ENCODE measurements at places on chromosomes 2 and 18.

DNA sequence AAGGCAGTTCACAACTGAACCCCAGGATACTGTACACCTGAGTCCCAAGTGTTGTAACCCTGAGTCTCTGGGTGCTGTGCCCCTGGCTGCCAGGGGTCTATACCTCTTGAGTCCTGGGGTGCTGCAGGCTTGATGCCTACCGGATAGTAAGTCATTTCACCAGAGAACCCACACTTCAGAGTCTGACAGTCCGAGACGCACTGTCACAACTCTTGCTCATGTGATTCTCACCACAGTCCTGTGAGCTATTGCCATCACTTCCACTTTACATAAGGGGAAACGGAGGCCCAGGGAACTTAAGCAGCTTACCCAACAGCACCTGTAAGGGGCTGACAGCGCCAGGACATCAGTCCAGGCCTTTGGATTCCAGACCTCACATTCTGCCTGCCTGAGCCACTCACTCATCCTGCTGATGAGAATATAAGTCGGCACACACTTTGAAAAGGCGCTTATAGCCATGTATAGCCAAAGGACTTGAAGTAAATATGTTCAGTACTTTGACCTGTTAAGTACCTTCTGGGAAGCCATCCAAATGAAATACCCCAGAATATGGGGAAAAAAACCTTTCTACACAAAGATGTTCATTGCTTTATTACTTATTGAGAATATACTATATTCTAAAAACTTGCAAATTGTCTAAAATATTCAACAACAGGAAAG is 180.7 kb upstream of the ID2 start:
- DNase-seq, result no peak

GRCh38 chr2:74131901-74132300 is 15.8 kb downstream of the BOLA3 start:
- no peak for DNase-seq

- no peak for DNase-seq
Measured at GRCh38 chr2:236166796-236167296, 1.3 kb downstream of the GBX2 start.

DNA sequence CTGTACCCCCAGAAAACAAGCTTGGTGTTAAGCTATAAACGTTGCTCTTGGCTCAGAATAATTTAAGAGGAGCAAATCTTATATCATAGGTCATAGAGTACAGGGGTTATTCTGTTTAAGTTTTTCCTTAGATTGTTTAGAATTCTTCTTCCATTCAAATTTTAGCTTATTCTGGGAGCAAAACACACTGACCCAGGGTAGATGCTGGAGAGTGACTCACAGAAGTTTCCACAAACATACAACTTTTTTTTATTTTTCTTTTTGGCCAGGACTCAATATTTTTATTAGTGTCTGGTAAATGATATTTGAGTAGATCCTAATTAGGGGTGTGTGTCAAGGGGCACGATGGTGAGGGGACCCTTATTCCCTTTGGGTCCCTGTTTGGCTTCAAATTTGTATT is 71.5 kb upstream of the PSME4 start:
- DNase-seq, result no peak

DNA sequence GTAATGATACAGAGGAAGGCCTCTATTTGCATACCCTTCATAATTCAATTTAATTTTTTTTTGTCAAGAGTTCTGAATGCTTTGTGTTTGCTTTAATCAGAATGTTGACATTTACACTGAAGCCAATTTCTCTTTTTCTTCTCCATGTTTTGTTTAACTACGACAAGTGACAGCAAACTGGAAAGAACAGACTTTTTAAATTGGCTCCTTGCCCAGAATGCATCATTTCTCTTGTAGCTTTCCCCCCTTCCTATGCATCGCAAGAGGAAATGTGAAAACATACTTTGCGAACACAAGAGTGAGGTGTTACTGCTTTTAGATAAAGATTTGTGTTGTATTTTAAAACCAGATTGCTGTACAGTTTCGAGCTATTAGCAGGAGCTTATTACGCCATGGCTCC is 955.2 kb upstream of the CELF4 start:
- no peak for DNase-seq

GRCh38 chr2:20349513-20349921 is 1.1 kb downstream of the PUM2 start:
- no peak for DNase-seq

DNA sequence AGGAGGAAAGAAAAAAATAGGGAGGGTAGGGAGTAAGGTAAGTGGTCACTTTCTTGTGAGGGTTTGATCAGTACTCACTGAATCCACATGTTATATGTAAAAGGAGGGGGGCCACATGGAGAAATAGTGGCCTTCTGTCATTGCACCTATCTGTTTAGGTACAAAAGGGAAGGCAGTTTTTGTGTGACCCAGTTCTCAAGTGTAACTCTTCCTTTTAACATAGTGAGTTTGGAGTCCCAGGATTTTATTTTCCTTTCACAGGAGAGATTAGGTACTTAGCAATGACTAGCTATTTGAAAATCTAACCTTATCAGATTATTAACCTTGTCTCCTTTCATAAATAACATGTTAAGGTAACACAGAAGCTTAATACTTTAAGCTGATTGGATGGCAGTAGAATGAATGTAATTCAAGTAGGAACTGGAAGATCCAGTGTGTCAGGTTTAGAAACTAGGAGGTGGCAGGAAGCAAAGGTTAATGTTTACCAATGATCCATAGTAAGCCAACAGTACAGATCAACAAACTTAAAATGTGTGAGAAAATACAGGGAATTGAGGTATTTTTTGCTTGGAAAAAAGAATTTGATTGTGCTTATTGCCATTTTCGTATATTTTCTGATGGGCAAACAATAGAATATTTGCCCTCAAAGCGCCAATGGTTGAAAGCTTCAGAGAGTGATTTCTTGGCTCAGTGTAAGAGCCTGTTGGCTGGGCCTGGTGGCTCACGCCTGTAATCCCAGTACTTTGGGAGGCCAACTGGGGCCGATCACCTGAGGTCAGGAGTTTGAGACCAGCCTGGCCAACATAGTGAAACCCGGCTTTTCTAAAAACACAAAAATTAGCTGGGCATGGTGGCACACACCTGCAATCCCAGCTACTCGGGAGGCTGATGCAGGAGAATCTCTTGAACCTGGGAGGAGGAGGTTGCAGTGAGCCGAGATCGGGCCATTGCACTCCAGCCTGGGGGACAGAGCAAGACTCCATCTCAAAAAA is 11.3 kb downstream of the HNMT start:
- DNase-seq, result no peak

DNA sequence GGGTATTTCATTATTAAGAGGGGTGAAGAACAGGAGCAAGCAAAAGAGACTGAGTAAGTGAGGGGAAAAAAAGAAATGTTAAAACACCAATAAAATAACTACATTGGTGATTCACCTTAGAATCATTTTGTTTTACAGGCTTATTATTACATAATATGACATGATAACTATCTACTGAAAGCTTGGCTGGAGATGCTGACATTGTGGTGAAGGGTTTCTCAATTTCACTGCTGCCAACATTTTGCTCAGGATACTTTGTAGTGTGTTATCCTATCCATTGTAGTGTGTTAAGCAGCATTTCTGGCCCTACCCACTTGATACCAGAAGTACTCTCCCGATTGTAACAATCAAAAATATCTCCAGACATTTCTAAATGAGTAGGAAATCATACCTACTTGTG is 1564.6 kb upstream of the NXPH2 start:
- DNase-seq, result no peak

- DNase-seq, result no peak
Measured at GRCh38 chr2:140998017-140998416, 1132.8 kb downstream of the LRP1B start.

- DNase-seq, result no peak
Measured at GRCh38 chr2:228373191-228373590, 191.7 kb upstream of the SPHKAP start.

DNA sequence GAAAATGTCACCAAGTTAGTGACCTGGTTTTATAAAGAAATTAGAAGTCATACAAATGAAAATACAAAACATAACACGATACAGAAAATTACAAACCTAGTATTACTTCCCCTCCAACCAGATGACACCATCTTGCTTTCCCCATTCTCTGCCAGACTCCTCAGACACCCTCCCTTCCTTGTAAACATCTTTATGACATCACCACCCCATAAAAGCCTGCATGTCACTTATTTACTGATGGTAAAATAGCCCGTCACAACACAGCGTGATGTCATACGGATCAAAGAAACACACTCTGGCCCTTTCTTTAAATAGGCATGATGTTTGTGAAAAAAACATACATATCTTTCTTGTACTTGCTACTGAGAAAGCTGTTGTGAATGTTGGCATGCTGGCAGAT is 254.8 kb upstream of the SOX11 start:
- no peak for DNase-seq

GRCh38 chr2:227657199-227657845 is 9.3 kb upstream of the SCYGR5 start:
- no peak for DNase-seq

- no peak for DNase-seq
Measured at GRCh38 chr2:50006327-50006726, 852.0 kb upstream of the FSHR start.

- DNase-seq, result no peak
Measured at GRCh38 chr18:48006415-48007175, 76.1 kb upstream of the SMAD2 start.

GRCh38 chr18:26457611-26458353 is 90.6 kb downstream of the KCTD1 start:
- DNase-seq, result no peak

DNA sequence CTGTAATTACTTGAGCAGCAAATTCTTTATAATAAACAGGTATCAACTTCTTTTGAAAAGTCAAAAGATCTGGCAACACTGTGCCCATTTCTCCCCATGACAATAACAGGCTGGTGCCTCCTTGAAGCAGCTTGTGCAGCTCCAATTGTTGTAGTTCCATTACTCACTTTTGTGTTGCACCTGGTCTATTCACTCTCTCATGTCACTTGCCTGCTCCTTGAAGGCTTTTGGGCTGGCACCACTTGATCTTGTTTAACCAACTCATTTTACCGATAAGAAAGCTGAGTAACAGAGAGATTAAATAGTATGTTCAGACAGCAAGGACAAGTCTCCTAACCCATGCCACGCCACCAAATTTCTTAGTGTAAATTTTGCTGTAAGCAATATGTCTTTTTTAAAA is 314.5 kb downstream of the OSR1 start:
- DNase-seq, result no peak

DNA sequence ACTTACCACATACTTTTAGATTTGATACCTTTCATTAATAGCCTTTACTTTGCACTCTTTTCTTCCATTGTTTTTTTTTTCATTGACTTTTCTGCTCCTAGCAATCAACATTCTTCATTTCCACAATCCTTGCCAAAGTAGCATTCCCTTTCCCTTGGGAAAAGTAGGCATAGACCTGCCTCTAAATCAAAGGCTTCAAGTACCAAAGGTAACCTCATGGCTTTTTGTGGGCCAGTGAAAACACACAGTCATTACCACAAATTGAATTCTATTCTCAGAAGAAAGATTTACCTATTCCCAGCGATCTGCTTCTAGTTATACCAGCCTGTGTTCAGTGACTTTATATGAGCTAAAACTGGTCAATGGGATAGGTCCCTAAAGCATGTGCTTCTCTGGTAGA is 109.2 kb downstream of the SOCS6 start:
- no peak for DNase-seq

DNA sequence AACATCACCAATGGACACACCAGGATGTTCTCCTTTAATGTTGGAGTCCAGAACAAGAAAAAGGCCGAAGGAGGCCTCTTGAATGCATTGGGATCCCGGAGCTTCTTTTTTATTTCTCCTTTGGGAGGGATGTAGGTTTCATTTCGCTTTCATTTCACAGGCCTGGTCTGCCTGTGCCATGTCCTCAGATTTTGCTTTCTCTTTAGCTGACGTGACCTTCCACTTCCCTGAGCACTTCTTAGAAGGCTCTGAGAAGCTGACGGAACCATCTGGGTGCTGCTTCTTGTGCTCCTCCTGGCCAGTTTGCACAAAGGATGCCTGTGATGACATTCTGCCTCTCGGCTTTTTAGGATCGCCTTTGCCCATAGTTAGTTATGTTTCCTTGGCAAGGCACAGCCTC is 15.1 kb upstream of the MBOAT2 start:
- DNase-seq, result no peak

DNA sequence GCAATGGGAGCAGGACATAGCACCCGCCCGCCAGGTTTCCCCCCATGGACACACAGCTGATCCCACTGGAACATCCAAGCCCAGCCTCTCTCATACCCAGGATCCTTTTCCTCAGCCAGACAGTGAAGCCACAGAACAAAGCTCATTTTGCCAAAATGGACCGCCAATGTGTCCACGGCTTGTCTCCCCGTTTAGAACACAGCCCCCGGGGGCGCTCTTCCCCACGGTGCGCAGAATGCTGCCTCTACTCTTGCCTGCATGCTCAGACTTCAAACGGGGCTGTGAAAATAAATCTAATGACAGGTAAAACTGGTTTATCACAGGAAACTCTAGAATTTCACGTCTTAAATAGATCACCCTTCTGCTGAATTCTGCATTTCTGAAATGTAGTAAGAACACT is 548.5 kb upstream of the ID2 start:
- DNase-seq, result no peak

DNA sequence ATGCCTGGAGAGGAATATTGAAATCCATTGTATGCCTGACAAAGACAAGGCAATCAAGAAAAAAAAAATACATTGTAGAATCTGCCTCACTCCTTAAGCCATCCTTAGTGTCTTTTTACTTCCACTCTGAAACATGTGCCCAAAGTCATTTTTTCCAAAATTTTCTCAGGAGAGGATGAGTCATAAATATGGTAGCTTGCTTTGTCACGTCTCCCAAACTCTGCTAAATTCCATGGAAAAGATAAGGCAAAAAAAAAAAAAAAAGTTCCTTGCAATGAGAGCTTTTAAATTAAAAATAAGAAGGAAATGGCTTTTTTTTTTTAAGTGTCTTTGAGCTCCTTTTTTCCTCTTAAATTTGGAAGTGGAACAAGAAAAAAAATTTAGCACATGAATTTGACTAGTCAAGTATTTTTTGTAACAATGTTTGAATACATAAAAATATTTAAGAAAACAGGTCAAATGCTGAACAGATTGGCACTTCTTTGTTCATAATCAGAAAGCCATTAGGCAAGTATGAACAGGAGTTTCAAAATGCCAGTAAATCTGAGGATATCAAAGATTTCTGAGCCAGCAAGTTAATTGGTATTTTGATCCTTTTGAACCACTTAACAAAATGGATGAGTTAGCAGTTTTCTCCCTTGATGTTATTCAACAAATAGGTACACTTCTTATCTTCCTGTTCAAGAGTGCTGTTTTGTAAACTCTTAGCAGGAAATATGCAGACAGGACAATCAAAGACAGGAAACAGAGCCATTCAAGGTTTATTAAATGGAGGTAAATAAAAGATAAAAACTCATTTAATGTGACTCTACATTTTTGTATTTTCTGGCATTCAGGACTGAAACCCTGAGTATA is 247.3 kb upstream of the SP5 start:
- DNase-seq, result no peak

- DNase-seq, result no peak
Measured at GRCh38 chr2:134648586-134648985, 70.2 kb downstream of the TMEM163 start.

DNA sequence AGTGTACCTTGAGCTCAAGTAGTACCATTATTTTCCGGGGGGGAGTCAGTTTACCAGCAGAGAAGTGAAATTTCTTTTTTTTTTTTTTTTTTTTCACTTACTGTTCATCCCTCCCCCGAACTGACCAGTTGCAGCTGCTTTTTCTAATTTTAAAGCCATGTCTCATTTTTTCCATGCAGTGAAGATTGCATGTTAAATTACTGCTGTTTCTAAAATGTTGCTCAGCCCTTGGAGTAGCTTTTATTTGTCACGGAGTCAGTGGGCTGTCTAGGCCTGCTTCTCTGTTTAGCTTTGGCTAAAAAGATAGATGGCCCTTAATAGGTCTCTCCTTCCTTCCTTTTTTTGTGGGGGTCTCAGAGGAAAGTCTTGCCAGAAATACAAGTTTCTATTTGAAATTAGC is 70.2 kb downstream of the NGEF start:
- no peak for DNase-seq

GRCh38 chr2:20593072-20594034 is 57.5 kb downstream of the HS1BP3 start:
- no peak for DNase-seq

All from activated CD4-positive, alpha-beta T cell treated with anti-CD3 and anti-CD28 coated beads, Interleukin-2, amount 50 U/mL, for 1 hour (primary cell).